Small intestine (tissue), 16 donors: ENCODE measurements at places on chromosomes 11 and 22.

DNA sequence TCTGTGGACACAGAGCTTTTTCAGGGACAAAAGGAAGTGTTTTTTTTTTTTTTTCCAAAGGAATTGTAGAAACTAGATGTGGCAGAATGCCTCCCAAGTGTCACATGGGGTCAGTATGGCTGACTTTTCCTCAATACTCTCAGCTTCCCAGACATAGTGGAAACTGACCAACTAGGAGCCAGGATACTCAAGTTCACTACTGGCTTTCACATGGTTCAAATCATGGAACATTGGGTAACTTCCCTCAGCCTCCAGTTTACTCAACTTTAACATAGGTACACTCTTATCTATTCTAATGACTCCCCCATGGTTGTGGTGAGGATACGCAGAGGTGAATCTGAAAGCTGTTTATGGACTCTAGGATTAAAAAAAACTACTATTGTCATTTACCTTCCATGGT, 1.4 kb downstream of the SLC5A1 start:
- peaks cover 23% of the 10 kb centered on the region for H3K36me3 ChIP-seq
- H3K27ac ChIP-seq: peak overlapping the region; percentile 94
- no peaks in the 10 kb centered on the region for H3K27me3 ChIP-seq
- H3K4me1 ChIP-seq: no peaks in the 10 kb centered on the region
- DNase-seq: no peak
- H3K4me3 ChIP-seq: no peak overlapping the region

DNA sequence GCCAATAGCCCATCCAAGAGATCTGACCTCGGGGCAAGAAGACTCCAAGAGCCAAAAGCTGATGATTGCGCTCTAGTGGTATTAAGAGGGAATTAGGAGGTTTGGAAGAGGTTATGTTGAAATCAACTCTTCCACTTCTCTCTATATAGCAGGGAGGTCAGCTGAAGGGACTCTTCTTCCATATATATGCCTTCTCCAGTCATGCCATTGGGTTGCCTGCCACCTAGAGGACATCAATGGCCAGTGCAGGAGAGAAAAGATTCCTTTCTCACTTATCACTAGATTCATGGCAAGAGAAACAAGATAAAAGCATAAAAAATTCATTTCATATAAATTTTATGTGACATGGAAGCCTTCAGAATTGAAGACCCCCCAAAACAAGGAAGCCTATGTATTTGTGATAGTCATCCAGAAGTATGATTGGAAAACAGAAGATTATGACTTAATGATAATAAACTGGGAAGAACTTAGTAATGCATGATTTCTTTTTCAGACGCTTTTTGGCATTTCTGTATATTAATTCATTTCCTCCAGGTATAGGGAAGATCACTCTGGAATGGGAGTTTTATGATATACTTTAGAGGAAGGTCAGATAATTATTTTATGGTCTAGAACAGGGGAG, 435.1 kb upstream of the DDI1 start:
- no peak overlapping the region for H3K4me3 ChIP-seq
- no peaks in the 10 kb centered on the region for H3K36me3 ChIP-seq
- H3K4me1 ChIP-seq: no peaks in the 10 kb centered on the region

GRCh38 chr11:92623055-92623454, 346.4 kb upstream of the MTNR1B start:
- no peak overlapping the region for H3K27ac ChIP-seq
- no peaks in the 10 kb centered on the region for H3K36me3 ChIP-seq
- peaks cover 1% of the 10 kb centered on the region for H3K27me3 ChIP-seq
- H3K4me1 ChIP-seq: no peaks in the 10 kb centered on the region
- DNase-seq: no peak
- no peak overlapping the region for H3K4me3 ChIP-seq

- H3K27me3 ChIP-seq: no peaks in the 10 kb centered on the region
- DNase-seq: no peak
- no peak overlapping the region for H3K4me3 ChIP-seq
- H3K27ac ChIP-seq: no peak overlapping the region
- peaks cover 5% of the 10 kb centered on the region for H3K36me3 ChIP-seq
Observed at GRCh38 chr11:4065086-4065485, 29.5 kb upstream of the RRM1 start.

DNA sequence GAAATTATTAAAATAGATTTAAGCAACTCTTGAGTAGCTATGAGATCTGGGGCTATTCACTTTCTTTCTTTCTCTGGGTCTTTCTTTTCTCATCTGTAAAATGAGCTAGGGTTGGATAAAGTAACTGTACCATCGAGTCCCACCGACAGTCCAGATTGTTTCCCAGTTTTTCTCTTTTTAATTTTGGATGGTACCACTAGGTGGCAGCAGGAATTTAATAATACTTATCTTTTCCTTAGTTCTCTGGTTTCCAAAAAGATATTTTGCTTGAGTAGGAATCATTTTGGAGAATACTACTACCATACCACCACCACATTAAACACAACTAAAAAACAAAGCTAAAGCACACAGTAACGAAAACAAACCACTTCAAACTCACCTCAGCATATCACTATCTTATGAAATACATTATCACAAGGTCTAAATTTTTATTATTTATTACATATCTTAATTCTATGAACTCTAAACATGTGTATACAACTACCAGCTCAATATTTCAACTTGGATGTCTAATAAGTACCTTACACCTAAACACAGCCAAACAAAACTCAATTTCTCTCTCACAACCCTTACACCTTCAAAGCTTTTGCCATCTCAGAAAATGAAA, 584.0 kb downstream of the KCNA4 start:
- H3K36me3 ChIP-seq: no peaks in the 10 kb centered on the region
- no peak overlapping the region for H3K27ac ChIP-seq
- DNase-seq: peak; percentile 3
- H3K4me1 ChIP-seq: no peaks in the 10 kb centered on the region

DNA sequence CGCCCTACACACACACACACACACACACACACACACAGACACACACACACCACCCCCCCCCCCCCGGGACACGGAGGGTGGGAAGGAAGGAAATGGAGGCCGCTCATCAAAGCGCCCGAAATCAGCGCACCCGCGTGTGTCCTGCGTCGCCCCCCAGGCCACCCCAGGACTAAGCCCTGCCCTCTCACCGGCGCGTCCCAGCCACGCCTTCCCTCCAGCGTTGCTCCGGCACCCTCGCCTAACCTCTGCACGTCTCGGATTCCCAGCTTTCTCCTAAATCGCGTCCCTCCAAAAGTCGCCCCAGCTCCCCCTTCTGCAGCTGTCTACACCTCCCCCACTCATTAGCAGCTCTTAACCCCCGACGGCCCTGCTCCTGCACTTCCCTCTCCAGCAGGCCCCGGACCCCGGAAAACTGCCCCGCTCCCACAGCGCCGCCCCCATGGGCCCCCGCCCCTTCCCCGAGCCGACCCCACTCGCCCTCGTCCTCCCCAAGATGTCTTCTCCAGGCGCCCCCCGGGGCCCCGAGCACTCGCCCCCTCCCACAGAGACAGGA, 557 bp downstream of the PACSIN2 start:
- H3K4me1 ChIP-seq: peaks cover 20% of the 10 kb centered on the region
- peak overlapping the region; percentile 82 for H3K27ac ChIP-seq
- H3K4me3 ChIP-seq: peak overlapping the region; percentile 98
- no peaks in the 10 kb centered on the region for H3K36me3 ChIP-seq
- DNase-seq: peak; percentile 44

DNA sequence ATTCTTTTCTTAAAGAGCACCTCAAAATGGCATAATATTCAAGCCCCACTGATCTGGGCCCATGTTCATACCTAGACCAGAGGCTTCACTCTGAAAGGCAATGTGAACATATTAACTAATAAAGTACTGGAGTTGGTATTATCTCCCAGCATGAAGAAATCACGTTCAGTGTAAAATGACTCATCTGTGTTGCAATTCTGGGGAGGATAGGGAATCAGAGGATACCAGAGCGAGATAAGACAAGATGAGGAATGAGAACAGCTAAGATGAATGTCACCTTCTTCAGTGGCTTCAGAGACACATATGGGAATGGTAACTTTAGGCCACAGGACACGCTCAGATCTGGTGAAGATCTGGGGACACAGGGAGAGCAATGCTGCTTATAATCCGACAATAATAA, 121.1 kb downstream of the NTM start:
- no peak overlapping the region for H3K27ac ChIP-seq
- peak; percentile 75 for DNase-seq
- peaks cover 3% of the 10 kb centered on the region for H3K4me1 ChIP-seq
- no peak overlapping the region for H3K4me3 ChIP-seq
- no peaks in the 10 kb centered on the region for H3K36me3 ChIP-seq

GRCh38 chr11:129598378-129598777, 217.3 kb upstream of the TMEM45B start:
- no peaks in the 10 kb centered on the region for H3K27me3 ChIP-seq
- no peaks in the 10 kb centered on the region for H3K36me3 ChIP-seq
- no peak overlapping the region for H3K4me3 ChIP-seq
- no peak for DNase-seq
- no peaks in the 10 kb centered on the region for H3K4me1 ChIP-seq

DNA sequence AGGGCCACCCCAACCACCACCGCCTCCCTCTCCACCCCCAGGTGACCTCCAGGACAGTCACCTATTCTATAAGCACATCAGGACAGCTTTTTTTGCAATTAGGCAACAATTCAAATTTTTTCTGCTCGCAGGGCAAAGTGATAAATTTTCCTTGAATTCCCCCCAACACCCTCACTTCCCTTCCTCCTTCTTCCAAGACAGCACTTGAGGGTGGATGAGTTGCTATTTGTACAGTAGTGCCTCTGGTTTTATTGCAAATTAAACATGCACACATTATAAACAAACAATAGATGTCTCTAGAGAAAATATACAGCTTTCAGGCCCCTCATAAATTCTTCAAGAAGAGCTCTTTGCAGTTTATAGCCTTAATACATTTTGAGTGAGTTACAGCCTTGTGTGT, 80.9 kb upstream of the USP47 start:
- H3K4me3 ChIP-seq: no peak overlapping the region
- no peak overlapping the region for H3K27ac ChIP-seq
- H3K27me3 ChIP-seq: peaks cover 19% of the 10 kb centered on the region
